Chondrocyte (in vitro differentiated cells): ENCODE measurements at places on chromosomes 1 and 21. TPM values are rescaled to one million over a fixed set of nuclear protein-coding genes. Genes with fewer than 3 reads are reported as not detected.

CR1 gene
- not detected in 3 replicates for total RNA-seq

TDRD10 gene
- total RNA-seq, result 0.17 TPM in 1 of 3 replicates, not detected in the others

C21orf91 gene
- 10.4 to 15.1 TPM (median 12.9 TPM) in 3 replicates for total RNA-seq

SMPDL3B gene
- 0.15 to 0.21 TPM in 2 of 3 replicates, not detected in the other for total RNA-seq

IGSF21 gene
- total RNA-seq, result not detected in 3 replicates

KCNQ4 gene
- 0.60 to 3.4 TPM (median 3.0 TPM) in 3 replicates for total RNA-seq

OR2M3 gene
- not detected in 3 replicates for total RNA-seq

ABCG1 gene
- total RNA-seq, result 0.51 to 1.6 TPM (median 1.6 TPM) in 3 replicates

AHCYL1 gene
- total RNA-seq, result 57.3 to 69.3 TPM (median 59.6 TPM) in 3 replicates
